ENCODE measurements at places on chromosomes 5 and 9.

- no peak for DNase-seq
Observed at GRCh38 chr9:77582961-77583576, 65.1 kb downstream of the GNA14 start.

DNA sequence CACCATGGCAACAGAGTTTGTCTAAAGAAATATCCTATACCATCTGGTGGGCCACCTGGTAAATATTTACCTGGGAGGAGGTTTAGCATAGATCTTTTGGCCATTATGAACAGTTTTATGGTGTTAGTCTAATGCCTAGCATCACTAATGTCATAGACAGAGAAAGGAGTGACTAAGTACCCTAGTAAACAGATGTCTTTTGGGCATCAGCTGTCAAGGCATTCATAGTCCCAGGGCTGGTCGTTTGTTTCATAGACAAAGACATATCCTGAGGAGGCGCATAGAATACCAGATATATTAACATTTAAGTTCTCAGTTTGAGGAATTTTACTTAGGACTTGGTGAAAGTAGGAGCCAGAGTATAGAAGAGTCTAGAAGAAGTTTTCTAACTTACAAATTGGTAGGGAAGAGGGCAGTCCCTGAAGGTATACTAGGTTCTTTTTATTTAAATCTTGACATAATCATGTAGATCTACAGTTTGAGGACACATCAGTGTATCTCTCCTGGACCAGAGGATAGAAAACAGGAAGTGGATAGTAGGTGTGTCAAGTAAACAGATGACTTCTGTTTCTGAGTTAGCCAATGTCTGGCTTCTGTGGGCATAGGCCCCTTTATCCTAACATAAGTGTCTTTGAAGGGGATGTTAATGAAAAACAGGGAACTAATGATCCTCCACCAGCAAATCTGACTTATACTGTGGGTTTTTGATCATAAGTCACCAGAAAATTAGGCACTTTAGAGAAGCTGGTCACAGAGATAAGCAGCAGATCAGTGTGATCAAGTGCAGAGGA lies 105.0 kb upstream of the PRSS3 start:
- DNase-seq, result no peak

DNA sequence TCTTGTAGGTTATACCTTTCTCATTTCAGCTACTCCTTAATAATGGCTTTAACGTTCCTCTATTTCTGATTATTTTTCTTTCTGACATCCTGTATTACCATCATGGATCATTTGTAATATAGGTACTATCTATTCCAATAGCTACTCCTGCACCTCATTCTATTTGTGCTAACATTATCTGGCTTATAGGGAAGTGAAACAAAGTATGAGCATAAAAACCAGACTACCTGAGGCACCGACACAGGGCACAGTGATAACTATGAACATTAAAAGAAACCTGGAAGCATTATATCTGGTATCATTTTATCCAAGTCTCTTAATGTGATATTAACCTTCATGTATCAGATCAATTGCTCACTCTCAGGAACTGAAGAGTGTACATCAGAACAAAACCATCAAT lies 407.3 kb downstream of the DMRT2 start:
- no peak for DNase-seq

DNA sequence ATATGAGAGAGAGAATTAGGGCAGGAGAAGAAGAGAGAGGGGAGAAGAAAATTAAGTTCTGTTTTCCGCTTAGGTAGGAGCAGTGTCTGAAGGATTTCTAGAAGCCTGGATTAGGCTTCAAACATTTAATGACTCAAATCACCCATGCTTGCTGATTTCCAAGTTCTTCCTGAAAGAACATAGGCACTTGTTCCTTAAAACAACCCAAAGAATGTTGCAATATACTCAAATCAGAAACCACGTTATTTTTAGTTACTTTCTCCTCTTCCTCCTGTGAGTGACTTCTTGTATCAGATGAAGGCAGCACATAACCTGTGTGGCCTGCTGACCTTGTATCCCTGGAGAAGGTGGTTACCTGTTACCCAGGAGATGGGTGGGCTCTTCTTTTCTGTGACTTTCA lies 351.5 kb upstream of the KLF4 start:
- DNase-seq, result no peak

- DNase-seq, result no peak
Observed at GRCh38 chr5:96006291-96006690, 44.6 kb upstream of the ELL2 start.

DNA sequence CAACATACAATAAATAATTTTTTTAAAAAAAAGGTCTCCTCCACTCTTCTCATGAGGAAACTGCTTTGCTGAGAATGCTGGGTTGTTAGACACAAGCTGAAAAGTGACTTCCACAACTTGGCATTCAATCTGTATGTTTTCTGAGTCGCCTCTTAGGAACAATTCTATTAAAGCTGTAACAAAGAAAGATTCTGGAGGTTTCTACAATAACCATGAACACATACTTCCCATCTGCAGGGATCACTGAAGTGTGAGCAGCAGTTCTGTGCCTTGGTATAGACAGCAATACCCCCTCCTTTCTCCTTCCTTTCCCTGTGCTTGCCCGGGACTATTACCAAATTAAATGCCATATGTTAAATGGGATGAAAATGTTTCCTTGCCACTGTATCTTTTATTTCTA lies 1.5 kb downstream of the DIRAS2 start:
- DNase-seq, result no peak

DNA sequence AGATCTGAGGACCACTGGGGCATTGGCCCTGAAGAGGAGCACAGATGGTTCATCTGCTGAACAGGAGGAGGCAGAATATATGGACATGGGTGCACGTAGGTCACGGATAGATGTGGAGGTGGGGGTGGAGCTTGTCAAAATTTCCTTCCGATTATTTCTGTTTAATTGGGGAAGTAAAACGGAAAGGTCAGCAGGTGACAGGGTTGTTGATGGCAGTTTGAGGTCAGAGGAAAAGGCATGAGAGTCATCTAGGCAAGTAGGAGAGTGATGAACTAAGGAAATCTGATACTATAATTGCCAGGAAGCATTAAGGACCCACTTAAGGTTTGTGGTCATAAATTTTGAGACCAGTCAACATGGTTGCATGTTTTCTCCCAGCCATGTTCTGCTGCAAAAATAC lies 8.4 kb upstream of the FAM81B start:
- DNase-seq, result no peak

DNA sequence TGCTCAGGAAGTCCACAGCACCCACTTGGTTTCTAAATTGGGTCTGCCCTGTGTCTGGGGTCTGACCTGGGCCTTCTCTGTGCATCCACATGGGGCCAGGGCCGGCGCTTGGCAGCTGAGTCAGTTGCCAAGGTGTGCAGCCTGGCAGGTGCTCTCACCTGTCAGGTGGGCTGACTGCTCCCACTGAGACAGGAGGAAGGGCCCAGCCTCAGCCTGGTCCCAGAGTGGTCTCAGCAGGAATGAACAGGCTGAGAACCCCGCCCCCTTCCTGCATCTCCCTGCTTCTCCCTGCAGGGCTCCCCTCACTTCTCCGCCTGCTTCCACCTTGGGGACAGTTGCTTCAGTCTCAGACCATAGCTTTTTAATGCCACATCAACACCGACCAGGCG lies 60.5 kb downstream of the BARX1 start:
- no peak for DNase-seq

GRCh38 chr9:38183994-38184568 lies 115.1 kb upstream of the SHB start:
- DNase-seq, result no peak

GRCh38 chr9:14418941-14419937 lies 105.3 kb upstream of the NFIB start:
- DNase-seq, result no peak

DNA sequence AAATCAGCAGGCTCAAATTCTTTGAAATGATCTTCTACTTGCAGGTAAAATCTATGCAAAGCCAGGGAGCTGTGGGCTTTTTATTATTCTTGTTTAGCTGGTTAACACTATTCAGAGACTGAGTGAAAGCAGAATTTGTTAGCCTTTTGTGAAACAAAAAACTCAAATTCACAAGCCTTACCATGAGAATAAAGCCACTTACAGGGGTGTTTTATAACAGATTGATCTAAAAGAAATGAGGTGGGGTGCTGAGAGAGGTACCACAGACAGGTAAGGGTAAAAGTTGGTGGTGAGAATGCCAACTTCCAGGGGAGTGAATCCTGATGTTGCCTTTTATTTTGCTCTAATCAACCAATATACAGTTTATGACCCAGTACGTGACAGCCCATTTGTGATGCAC lies 1585.6 kb downstream of the EFNA5 start:
- no peak for DNase-seq

GRCh38 chr5:95858023-95858461 lies 35.5 kb upstream of the GLRX start:
- DNase-seq, result no peak

DNA sequence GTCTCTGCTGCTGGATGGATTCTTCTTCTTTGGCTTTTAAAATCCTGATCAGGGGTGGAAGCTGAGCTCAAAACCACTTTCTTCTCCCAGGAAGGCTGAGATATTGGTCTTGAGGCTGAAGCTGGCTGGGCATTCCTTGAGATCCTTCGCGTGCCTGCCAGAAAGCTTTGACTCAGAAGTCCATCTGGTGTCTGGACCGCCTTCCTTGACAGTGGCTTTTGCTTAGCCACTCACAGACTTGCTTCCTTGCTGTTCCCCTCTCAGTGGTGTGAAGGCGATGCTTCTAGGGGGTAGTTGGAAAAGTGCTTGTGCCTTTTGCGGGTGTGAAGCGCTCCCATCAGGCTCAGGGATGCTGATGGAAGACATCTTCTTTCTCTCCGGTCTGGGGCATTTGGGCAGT lies 45.9 kb downstream of the RGS3 start:
- no peak for DNase-seq

GRCh38 chr9:84751921-84752320 lies 82.4 kb downstream of the NTRK2 start:
- no peak for DNase-seq

GRCh38 chr5:159104759-159105144 lies 5.0 kb upstream of the EBF1 start:
- no peak for DNase-seq

GRCh38 chr5:149549461-149550267 lies 1.6 kb downstream of the CSNK1A1 start:
- peak; percentile 29 for DNase-seq

DNA sequence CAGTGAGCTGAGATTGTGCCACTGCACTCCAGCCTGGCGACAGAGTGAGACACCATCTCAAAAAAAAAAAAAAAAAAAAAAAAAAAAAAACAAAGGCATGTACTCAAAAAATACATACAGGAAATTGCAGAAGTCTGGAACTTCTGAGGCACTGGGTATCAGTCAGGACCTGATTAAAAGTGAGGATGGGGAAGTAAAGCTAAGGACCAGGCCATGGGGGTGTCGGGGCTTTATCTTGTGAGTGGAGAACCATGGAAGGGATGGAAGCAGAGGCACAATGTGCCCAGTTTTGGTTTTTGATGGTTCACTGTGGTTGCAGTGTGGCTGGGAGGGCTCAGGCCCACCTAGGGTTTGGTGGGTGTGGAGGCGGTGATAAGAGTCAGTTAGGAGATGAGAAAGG lies 212.7 kb upstream of the PIK3R1 start:
- no peak for DNase-seq

- no peak for DNase-seq
Observed at GRCh38 chr9:91342575-91342974, 19.1 kb downstream of the AUH start.

DNA sequence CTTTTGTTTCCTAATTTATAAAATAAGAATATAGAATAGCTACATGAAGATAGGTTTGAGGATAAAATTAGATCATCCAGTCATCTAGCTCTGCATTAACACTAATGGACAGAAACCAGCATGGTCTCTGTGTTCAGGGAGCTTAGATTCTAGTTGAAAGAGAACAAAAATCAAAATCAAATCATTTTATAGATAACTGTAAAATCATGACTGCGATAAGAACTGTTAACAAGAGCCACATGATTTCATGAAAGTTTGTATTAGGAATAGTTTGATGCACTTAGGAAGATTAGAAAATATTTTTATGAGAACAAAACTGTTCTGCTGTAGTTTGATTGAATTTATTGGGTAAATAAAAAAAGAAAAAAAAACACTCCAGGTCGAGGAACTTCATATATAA lies 1074.7 kb downstream of the MAT2B start:
- DNase-seq, result no peak

- no peak for DNase-seq
Observed at GRCh38 chr5:124480022-124480421, 266.4 kb downstream of the ZNF608 start.

DNA sequence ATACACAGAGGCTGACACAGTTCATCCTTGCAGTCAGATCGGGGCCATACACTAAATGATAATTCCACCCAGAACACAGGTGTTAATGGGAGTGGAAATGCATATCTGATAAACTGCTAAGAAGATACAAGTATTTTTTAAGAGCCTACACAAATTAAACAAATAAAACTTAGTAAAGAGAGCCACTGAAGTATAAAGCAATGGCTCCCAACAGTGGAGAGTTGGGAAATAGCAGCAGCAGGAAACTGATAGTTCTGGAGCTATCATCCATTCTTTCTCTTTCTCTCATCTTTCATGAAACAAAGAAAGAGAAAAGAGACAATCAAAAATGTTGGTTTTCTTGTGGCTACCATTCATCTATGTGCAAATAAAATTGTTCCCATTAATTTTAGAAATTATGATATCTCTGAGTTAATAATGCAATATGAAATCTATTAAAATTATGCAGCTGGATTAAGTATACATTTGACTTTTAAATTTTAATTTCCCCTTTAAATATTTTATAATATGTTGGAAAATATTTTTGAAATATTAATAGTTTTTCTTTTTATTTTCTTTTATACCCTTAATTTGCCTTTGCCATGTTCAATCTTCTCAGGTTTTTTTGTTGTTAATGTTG lies 120.8 kb downstream of the EMB start:
- no peak for DNase-seq

- DNase-seq, result no peak
Observed at GRCh38 chr5:177542816-177543465, 11.4 kb downstream of the FAM193B start.
